A549 (cell line): ENCODE measurements at places on chromosomes 11 and 22.
A peak's percentile ranks its signal among the peaks of the same experiment; 100 is the strongest.

- no peak for DNase-seq
Measured at GRCh38 chr11:12677131-12677530, 2.9 kb downstream of the TEAD1 start.

DNA sequence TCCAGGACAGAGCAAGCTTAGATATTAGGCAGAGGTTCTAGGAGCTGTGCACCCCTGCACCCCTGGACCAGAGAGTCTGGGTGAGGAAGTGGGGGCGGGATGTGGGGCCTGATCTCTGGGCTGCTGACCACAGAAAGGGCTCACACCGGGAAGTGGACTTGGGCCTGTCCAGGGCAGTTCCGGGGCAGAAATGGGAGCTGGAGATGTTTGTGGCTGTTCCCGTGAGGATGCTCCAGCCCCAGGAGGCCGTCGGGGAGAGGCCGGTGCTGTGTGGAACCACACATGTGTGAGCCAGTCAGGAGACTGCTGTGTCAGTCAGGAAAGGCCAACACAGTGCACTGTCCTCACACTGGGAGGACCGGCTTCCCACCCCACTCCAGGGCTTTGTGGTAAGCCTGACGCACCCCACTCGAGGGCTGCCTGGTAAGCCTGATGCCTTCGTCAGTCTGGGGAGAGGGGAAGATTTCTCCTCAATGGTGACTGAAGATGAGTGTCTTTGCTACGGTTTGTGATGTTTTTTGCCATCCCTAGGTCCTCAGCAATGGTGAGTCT is 741.0 kb downstream of the BRD1 start:
- DNase-seq = no peak

DNA sequence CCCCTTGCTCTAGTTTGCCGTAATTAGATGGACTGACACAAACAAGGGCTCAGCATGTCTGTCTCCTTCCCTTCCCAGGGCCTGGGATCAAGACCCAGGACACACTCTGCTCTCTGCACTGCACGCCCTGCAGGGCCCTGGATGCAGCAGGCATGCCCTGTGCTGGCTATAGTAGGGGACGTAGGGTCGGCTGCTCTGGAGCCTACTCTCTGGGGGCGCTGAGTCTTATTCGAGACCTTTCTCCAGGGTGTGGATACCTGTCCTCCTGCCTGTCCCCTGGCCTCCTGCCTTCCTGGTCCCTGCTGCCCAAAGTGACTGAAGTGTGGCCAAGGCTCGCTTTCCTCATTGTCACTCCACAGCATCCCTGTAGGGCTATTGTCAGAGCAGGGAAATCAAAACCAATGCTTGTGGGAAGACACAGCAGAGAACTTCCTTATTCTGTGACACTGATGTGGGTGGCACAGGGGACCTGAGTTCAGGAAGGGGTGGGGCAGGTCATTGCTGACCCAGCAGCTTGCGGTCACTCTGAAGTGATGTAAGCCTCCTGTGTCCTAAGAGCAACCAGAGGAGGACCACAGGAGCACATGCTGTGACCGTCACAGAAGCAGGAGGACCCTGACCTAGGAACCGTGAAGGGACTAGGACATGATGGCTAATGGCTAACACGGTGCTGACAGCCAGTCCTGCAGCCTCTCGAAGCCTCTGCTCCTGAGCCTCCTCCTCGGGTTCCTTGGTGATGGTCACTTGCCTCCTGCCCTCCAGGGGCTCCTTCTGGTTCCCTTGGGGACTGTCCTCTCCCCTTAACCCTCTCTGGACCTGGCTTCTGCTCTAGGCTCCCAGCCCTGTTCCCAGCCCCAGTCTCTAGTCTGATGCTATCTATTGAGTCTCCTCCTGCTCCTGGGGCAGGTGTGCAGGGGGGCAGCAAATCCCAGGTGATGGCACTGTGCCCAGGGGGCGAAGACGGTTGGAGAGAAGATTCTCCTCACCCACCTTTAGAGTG is 10.3 kb downstream of the APOBEC3A start:
- no peak for DNase-seq

DNA sequence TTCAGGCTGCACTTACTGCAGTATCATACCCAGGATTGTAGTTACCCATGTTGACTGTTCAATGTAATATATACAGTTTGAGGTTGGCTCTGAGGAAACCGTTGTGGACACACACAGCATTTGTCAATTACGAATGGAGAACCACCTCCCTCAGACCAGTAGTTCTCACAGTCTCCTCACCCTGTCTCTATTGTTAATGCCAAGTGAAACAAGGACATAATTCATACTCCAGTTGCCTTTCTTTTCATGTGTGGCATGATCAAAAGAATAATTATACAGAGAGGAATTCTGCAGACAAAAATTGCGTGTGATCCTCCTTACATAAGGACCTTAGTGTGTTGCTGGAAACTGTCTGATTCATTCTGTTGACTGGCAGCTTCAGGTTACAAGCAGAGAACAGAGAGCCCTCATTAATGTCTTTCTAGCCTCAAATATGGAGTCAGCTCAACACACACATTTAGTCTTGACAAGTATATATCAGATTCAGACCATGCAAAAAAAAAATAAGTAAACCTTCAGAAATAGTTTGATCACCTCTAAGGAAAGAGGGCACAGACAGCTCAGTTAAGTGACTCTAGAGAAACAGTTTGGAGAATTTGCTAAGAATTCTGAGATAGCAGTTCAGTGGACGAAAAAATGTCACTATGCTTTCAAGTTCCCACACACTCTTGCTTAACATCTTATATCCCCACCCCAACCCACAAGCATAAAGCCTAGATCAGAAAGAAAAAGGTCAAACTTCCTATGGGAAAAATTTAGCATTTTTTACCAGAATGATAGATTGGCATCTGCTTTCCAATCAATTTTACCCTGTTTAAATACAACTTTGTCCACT is 96.1 kb downstream of the MAML2 start:
- DNase-seq = no peak

- no peak for DNase-seq
Measured at GRCh38 chr11:65217441-65218423, 36.0 kb downstream of the CAPN1 start.

- peak; percentile 14 for DNase-seq
Measured at GRCh38 chr11:74427384-74427886, 29.2 kb upstream of the PGM2L1 start.

DNA sequence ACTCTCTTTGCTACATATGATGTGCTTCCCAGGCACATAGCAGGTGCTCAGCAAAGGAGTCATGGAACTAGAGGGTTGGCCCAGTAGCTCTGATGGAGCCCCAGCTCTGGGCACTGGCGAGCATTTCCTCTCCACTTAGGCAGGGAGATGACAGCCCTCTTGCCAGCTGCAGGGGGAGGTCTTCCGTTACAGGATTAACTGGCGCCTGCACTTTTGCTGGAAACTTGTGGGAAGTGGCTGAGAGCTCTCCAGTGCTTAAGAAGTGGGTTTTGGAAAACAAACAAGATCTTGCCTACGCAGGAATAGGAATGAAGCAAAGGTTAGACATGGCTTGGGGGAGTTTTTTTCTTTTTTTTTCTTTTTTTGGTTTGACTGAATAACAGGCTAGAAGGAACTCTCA is 75.5 kb downstream of the MICAL2 start:
- DNase-seq = no peak

- no peak for DNase-seq
Measured at GRCh38 chr11:5593146-5593545, 3.3 kb upstream of the TRIM6 start.

DNA sequence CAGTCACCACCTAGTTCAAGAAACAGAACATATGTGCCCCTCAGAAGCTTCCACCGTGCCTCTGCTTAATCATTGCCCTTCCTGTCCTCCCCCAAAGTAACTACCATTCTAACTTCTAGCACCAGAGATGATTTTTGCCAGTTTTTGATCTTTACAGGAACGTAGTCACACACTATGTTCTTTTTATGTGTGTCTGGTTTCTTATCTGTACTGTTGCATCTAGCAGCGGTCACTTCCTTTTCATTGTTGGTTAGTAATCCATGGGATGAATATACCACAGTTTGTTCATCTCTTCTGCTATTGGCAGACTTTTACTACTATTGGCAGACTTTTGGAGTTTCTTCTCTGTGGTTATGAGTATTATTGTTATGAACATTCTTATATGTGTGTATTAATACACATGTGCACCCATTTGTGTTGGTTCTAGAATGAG is 34.6 kb downstream of the SPECC1L start:
- DNase-seq = no peak

DNA sequence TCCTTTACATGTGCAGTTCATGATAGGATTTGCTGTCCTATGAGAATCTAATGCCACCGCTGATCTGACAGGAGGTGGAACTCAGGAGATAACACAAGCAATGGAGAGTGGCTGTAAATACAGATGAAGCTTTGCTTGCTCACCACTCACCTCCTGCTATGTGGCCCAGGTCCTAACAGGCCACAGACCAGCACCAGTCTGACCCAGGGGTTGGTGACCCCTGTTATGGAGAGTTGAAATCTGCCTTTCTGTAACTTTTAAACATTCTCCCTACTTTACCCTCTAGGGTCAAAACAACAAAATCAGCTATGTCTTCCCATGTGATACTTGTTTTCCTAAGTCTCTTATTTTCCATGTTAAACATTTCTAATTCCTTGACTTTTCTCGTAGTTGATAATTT is 48.7 kb upstream of the BARX2 start:
- no peak for DNase-seq

- peak; percentile 40 for DNase-seq
Measured at GRCh38 chr22:27461470-27461869, 340.1 kb downstream of the MN1 start.

- DNase-seq = no peak
Measured at GRCh38 chr22:48551716-48552268, 1275.9 kb downstream of the BRD1 start.

DNA sequence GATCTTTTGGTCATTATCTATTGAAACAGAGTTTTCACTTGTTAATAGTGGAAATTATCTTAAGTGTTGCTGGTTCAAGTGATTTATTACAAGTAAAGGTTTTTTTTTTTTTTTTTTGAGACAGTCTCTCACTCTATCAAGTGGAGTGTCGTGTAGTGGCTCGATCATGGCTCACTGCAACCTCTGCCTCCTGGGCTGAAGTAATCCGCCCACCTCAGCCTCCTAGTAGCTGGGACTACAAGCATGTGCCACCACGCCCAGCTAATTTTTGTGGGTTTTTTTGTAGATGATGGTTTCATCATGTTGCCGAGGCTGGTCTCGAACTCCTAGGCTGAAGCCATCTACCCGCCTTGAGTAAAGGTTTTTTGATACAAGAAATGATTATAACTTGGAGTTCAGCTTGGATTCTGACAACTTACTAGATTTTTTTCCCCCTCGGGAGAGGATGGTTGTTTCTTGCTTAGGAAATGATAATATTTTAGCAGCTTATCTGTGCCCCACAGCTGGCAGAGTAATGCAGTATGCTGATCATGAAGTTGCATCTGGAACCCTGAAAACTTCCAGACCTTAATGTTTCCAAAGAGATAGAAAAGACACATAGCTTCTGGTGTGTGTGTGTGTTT is 68.9 kb downstream of the MTMR3 start:
- DNase-seq = no peak

GRCh38 chr22:43399338-43399979 is 12.4 kb upstream of the MPPED1 start:
- no peak for DNase-seq

GRCh38 chr11:119545978-119546915 is 123.3 kb upstream of the THY1 start:
- DNase-seq = no peak

DNA sequence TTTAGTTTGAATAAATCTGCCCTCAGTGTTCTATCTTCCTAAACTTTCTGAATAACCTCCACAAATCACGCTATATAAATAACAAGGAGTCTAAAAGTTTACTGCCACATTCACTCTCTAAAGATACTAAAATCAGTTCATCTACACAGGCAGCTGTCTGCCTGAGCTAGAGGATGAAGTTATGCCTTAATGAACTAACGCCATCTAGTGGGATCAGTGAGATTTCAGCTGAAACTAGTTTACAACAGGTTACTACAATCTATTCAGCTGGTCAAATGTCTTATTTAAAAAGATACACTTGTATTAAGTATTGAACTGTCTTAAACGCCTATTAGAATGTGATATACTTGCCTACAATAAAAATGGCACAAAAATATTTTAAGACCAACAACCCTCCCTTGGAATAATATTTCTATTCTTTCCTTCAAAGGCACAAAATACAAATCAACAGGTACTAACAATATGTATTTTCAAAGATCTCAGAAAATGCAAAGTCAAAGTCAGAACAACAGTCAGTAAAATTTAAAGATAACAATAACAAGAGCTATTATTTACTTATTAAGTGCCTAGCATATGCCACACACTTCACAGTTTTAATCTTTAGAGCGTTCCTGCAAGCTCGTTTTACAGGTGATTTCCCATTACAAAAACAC is 84.1 kb downstream of the LARGE2 start:
- DNase-seq = peak; percentile 74

DNA sequence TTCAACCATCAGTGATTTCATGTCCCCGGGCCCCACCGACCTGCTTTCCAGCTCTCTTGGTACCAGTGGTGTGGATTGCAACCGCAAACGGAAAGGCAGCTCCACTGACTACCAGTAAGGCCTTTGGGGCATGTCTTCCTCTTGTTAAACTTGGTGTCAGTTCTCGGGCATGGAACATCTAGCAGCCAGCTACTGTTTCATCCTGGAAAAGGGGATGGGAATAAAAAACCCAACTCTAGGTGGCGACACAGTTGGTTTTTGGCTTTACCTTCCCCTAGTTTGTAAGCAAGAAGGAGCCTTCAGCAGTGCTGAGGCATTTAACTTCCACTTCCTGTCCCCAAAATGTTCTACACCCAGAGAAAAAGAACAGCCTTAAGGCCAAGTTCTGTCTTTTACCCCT is 76.7 kb downstream of the BMAL1 start:
- no peak for DNase-seq

DNA sequence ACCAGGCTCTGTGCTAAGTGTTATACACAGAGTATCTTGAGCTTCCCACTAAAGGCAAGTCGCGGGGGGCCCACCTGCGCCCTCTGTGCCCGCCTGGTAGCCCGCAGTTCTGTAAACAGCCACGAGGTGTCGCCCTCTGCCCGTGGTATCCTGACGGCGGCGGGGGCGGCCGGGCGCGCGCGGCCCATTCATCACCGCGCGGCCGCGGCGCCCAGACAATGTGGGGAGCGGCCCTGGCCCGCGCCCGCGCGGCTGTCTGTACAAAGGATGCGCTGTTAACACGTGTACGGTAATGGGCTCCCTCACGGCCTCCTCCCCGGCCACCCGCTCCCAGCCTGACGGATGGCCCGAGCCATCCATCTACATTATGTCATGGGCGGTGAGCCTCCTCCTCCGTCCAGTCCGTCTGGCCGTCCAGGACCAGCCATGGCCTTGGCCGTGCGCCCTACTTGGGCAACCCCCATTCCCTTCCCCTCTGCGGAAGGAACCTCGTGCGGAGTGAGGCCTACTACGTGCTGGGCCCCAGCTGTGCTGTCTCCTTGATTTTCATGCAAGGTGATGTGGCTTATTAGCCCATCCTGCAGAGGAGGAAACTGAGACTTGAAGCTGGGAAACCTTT is 99.4 kb downstream of the MIAT start:
- no peak for DNase-seq

DNA sequence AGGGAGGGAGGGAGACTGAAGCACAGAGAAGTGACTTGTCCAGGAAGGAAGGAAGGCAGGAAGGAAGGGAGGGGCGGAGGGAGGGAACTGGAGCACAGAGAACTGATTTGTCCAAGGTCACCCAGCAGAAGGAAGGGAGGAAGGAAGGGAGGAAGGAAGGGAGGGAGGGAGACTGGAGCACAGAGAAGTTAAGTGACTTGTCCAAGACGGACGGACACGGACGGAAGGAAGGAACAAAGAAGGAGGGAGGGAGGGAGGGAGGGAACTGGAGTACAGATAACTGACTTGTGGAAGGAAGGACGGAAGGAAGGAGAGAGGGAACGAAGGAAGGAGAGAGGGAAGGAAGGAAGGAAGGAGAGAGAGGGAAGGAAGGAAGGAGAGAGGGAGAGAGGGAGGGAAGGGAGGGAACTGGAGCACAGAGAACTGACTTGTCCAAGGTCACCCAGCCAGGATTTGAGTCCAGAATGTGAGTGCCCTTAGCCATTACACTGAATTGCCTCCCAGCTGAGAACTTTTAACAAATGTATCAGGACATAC is 1.5 kb downstream of the SLC35F2 start:
- DNase-seq = no peak
